Hindlimb muscle (tissue), 1 donor: ENCODE measurements at places on chromosomes 7 and 10. TPM values are rescaled to one million over a fixed set of nuclear protein-coding genes. Genes with fewer than 3 reads are reported as not detected.

GRCh38 chr10:133453516-133454203, at the start of gene SCART1:
TSS of gene SCART1 (plus strand) at chr10:133453945. CDS start at chr10:133453998, 53 bp downstream.
- DNase-seq, result no peak

DNA sequence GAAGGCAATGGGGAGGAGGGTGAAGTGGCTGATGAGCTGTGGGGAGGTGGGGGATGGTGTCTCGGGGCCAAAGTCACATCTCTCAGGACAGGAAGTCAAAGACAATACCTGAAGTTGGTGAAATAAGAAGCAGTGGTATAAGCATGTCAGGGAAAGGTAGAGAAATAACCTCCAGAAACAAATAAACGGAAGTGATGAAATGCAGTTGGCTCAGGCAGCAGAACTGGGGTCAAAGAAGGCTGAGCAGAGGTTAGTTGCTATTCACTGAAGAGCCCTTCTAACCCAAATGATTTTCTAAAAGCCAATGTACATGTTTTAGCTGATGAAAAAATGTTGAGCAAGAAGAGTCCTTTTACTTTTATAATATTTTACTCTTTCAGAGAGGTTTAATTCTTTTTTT, 78.6 kb upstream of the ADRB1 start:
- DNase-seq, result no peak

- DNase-seq, result no peak
Measured at GRCh38 chr10:103564776-103565520, 71.4 kb downstream of the NEURL1 start.

The ACHE gene
- 82.8 TPM for polyA plus RNA-seq

DNA sequence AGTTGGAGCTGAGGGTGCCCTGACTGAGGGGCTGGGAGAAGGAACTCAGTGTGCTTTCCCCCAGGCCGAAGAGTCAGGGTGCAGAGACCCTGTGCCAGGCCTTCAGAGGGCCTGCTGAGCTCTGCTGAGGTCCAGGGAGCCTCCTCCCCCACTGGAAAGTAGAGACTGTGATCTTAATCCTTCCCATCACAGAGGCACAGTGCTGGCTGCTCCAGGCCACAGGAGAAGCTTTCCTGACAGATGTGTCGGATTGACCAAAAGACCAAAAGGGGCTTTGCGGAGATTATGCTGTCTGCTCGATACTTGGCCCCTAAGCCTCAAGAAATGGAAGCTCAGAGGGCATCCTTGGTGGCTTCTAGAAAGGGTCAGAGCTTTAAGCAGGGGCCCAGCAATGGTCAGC, 32.9 kb upstream of the BTRC start:
- DNase-seq, result no peak

The COL17A1 gene
- polyA plus RNA-seq, result 1.3 TPM

GRCh38 chr7:117659531-117660011, 179.7 kb downstream of the CFTR start:
- no peak for DNase-seq

The GRM3 gene
- 0.14 TPM for polyA plus RNA-seq

The AVL9 gene
- 13.2 TPM for polyA plus RNA-seq

The TAS2R41 gene
- polyA plus RNA-seq, result not detected

GRCh38 chr10:13502380-13502779, 26.4 kb downstream of the BEND7 start:
- no peak for DNase-seq

- DNase-seq, result no peak
Measured at GRCh38 chr10:18252086-18252485, 111.9 kb downstream of the CACNB2 start.

DNA sequence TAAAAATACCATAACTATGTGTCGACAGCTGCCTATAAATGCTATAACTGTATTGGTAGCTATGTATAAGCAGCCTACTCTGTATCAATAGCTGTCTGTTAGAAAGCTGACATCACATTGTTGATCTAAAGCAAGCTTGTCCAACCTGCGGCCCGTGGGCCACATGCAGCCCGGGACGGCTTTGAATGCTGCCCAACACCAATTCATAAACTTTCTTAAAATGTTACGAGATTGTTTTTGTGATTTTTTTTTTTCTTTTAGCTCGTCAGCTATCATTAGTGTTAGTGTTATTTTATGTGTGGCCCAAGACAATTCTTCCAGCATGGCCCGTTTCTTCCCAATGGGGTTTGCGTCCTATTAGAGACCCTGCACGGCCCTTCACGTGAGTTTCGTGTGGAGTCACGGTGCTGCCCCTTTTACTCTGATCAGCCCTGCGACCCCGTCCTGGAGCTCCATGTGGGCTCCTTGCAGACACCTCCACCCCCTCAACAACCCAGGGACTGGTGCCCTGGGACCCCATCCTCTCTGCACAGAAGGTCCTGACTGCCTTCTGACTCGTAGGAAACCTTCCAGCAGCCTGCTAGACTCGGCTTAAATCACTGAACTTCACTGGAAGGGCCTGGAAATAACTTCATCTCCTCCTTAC, 4.5 kb upstream of the PRKAR1B start:
- DNase-seq, result no peak

The MRC1 gene
- 13.7 TPM for polyA plus RNA-seq

DNA sequence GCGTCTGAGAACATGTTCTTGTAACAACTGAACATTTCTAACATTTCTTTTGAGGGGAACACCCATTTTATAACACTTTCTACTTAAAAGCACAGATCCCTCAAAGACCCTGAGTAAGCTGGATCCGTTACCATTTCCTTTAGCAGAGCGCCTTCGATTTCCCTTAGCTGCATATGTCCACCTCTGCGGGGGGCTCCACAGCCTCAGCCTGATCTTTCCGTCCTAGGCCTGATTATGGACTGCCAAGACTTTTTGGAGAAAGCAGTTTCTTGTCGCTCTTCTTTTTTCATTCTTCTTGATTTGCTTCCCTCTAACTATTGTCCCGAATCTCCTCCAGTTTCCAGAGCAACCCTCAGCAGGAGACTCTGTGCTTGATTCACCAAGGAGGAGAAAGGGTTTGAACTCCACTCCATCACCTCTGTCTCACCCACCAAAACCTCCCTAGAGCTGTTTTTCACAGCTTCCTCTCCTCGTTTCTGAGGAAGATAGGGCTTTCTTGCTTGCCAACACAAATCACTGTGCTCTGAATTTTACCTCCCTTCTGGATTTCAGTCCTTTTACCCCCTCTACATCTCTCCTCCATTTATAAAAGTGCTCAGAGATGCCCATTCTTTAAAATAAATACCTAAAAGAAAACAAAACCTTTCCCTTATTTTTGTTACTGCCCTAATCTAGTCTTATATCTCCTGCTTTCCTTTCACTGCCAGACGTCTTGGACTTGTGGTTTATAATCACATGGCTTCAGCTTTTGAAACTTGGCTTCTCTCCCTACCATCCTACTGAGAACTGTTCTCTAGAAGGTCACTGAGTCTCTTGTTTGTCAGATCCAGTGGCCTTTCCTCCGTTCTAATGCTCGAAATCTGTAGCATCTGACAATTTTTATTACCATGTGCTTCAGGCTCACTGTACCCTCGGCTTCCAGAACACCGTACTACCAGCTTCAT, 30.5 kb upstream of the ZRANB1 start:
- DNase-seq, result no peak

The SAMD9L gene
- polyA plus RNA-seq, result 4.8 TPM

DNA sequence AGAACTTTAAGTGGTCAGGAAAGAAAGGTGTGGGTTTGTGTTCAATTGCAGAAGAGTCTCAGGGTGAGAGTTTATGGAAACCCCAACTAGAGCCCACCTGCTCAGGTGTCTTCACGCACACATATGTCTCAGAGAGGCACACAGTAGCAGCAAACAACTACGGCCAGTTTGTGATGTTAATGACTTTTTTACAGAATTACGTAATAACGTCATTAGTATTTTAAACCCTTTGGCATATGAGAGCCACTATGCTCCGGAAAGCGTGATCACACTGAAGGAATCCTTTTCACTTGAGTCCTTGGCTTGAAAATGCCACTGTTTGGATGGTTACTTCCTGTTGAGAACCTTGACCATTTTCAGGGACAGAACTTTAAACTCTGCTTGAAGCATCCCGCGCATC, 204.0 kb downstream of the PTPRN2 start:
- DNase-seq, result no peak

DNA sequence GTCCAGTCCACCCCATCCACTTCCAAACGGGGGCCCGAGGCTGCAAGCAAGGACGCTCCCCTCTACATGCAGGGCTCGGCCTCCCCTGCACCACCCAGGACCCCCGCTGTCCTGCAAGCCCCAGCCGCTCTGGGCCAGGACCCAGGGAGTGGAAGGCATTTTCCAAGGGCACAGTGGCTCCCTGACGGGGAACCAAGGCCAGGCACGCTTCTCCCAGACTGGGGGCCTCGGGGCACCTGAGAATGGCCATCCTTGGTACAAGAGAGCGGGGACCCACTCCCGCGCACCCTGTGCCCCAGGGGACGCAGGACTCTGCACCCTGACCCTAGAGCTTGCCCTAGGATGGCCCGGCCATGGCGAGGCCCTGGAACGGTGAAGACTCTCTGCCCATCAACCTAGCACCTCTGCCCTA, 545 bp upstream of the AKR1E2 start:
- no peak for DNase-seq

GRCh38 chr7:12643644-12644043, 43.8 kb upstream of the ARL4A start:
- no peak for DNase-seq

- no peak for DNase-seq
Measured at GRCh38 chr10:33365301-33365700, 30.8 kb upstream of the NRP1 start.

DNA sequence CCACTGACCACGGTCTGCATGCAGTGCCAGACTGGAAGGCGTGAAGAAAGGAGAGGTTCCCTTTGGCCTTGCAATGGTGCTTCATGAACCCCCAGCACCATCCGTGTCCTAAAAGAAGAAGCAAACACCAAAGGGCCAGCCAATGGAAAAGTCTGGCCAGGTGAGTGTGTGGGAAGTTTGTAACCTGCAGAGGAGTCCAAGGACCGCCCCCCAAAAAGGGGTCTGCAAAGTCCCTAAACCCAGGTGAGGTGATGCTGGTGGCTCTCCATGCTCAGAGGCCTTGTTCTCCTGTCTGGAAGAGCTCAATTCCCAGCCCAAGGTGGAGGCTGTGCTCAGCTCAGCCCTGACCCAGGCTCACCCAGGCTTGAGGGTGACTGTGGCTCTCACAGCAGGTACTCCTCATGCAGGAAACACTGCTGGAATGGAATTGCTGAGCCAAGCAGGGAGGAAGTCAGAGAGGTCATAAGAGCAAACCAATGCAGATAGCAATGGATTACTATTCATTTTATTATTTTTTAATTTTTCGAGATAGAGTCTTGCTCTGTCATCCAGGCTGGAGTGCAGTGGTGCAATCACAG, 52.4 kb upstream of the NANOS1 start:
- no peak for DNase-seq

The LGI1 gene
- polyA plus RNA-seq, result 34.3 TPM

- DNase-seq, result no peak
Measured at GRCh38 chr7:42274053-42274452, 37.0 kb upstream of the GLI3 start.

GRCh38 chr7:16559497-16560179, 33.0 kb downstream of the LRRC72 start:
- no peak for DNase-seq

DNA sequence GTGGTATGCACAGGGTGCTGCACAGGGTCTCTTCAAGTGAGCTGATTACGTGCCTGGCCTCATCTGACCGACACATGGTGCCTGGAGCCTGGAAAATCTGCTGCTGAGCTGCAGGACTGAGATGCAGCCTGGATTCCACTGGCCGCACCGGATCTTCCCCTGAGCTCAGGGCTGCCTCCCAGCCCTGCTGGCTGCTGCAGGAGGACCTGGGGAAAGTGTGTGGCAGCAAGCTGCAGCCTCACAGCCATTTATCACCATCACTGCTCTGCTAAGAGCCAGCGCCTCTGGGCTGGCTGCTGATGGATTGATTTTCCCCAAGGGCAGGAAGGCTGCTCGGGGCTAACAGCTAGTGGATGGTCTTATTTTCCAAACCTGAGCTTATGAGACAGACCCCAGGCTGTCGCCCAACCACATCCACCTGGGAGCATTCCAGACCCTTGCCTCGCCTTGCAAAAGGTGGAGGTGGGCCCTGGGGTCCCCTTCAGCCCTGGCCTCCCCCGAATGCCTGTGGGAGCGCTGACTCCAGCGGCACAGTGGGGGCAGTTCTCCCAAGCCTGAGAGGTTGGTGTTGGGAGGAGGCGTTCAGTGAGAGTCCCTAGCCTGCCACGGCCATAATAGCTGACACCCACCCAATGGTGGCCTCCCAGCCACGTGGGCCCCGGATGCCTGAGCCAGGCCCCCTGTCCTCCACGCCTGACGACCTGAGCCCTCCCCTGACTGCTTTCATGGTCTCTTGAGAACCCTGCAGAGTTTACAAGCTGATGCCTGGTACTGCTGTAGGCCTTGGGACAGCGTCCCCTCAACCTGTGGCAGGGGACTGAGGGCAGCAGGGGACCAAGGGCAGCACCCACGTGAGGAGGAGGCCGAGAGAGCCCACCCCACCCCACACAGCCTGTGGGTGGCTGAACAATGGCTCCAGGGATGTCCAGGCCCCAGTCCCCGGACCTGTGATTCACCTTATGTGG, 38.2 kb downstream of the STK32C start:
- no peak for DNase-seq

GRCh38 chr10:15096661-15097010, 519 bp upstream of the RPP38 start:
- DNase-seq, result no peak

DNA sequence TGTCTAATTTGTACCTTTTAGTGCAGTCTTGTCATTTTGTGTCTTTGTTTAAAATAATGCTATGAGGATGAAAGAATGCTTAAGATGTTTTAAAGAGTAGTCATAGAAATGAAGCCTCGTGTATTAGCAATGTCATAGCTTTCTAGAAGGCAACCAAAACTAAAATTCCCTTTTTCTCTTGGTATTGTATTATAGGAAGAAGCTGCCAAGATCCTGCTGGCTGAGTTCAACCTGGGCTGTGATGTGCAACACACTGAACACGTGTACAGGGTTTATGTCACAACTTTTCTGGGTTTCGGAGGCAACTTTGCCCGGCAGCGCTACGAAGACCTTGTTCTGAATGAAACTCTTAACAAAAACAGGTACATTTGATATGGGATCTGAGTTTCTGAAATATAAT, 36.2 kb downstream of the COX15 start:
- no peak for DNase-seq

The SNX10 gene
- 1.8 TPM for polyA plus RNA-seq
